ENCODE measurements at places on chromosomes 1 and 21. TPM values are rescaled to one million over a fixed set of nuclear protein-coding genes. Genes with fewer than 3 reads are reported as not detected.

Gene PRKAA2
- 9.6 TPM for polyA plus RNA-seq

Gene OR6K3
- polyA plus RNA-seq, result not detected

Gene GPR89A
- 28.3 TPM for polyA plus RNA-seq

Gene CD247
- polyA plus RNA-seq, result 0.90 TPM
